ENCODE measurements at places on chromosomes 7 and 10.
A peak's percentile ranks its signal among the peaks of the same experiment; 100 is the strongest.

DNA sequence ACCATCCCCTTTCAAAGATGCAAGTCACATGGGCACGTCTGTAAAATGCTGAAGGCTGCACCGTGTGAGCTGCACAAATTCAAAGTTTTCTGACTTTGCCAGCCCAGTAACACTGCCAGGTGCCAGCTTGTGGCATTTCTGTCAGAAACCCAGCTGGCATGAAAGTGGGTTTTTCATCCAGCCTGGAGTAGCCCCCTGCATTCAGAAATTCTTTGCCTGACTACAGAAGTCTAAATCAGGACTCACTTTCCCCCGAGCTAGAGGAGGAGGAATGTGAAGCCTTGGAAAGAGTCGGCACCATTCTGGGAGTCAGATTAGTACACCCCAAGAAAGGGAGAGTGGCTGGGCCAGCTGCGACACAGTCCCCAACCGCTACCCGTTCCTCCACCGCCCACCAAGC, 56.7 kb upstream of the EN2 start:
- no peak for DNase-seq

GRCh38 chr10:3525832-3526449, 259.1 kb downstream of the KLF6 start:
- no peak for DNase-seq

DNA sequence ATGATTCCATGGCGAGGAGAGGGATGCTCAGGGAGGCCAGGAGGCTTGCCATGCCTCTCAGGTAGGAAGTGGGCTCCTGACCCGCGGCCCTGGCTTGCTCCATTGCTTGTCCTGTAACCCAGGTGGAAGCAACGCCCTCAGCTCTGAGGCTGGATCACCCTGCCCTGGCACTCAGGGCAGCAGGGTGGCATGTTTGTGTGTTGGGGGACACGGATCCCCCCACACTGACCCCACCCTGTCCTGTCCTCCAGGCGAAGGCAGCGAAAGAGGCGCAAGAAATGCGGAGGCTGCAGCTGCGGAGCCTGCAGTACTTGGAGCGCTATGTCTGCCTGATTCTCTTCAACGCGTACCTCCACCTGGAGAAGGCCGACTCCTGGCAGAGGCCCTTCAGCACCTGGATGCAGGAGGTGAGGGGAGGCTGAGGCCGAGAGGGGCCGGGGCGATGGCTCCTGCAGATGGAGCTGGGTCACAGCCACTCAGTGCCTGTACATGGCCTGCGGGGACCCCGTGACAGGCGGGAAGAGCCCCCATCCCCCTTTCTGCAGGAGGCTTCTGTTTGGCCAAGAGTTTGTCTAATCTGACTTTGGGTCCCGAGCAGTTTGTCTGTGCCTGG, 38.3 kb downstream of the PRF1 start:
- peak; percentile 68 for DNase-seq

- no peak for DNase-seq
These were observed 4.0 kb upstream of the PLXNA4 start for GRCh38 chr7:132580277-132580676.

GRCh38 chr7:69761290-69761922, 163.1 kb downstream of the AUTS2 start:
- DNase-seq, result no peak

- no peak for DNase-seq
These were observed 32.6 kb upstream of the NME8 start for GRCh38 chr7:37815671-37816371.

DNA sequence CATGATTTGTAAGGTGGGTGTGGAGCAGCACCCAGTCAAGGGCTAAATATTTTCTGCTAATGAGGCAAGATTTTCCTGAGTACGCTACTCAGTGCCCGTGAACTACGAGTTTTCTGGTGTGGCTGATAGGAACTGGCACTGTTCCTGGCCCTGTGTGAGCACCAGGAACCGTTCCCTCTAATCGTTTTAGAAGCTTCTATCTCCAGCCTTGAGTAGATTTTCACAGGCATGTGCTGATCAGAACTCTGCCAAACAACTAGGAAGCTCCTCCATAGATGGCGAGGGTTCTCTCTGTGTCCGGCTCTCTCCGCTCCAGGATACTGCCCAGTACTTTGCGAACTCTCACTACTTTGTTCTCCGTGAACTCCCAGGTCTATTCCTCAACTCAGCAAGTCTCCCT, 17.7 kb downstream of the TRIM4 start:
- DNase-seq, result no peak

DNA sequence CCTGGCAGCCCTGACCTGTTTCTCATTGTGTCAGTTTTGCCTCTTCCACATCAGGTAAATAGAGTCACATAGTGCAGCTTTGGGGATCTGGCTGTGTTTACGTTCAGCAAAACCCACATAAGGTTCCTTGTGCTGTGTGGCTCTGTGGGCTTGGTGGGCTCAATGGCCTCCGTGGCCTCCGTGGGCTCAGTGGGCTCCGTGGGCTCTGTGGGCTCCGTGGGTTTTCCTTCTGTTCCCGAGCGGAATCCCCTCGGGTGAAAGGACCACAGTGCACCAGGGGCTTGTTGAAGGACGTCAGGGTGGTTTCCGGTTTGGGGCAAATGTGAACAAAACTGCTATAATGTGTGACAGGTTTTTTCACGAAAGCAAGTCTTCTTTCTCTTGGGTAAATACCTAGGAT, 12.5 kb upstream of the DPYSL4 start:
- DNase-seq, result peak; percentile 30

DNA sequence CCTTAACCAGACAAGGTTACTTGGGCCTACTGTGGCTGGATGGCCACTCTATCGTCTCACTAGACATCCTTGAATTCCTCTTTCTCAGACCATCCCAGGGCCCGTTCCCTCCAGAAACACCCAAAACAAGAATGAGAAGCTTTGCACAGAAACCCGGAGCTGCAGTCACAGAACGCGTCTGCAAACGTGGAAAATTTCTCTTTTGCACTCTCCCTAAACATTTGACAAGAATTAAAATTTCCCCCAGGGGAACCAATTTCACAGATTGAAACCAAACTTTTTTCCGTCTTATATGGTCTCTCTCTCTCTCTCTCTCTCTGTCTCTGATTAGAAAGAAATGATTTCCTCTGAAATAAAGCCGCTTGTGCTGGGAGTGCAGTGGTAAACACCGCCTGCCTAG, 120.7 kb downstream of the MKX start:
- DNase-seq, result no peak

GRCh38 chr10:72034040-72034499, 54.3 kb downstream of the SPOCK2 start:
- no peak for DNase-seq

DNA sequence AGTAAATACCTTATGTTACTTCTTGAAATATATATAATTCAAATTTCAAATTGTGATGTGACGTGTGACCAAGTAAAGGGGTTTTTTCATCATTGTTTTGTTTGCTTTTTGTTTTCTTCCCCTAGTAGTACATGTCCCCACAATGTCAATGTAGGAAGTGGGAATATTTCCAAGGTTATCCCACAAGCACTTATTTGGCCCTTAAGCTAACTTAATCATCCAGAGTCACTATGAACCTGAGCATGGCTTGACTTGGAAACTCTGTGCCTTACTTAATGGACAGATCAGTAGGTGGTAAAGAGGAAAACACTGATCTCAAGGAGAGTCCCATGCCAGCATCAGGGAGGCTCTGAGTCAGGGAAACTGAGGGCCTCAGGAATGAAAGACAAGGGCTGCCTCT, 569.3 kb upstream of the IGFBP3 start:
- no peak for DNase-seq

DNA sequence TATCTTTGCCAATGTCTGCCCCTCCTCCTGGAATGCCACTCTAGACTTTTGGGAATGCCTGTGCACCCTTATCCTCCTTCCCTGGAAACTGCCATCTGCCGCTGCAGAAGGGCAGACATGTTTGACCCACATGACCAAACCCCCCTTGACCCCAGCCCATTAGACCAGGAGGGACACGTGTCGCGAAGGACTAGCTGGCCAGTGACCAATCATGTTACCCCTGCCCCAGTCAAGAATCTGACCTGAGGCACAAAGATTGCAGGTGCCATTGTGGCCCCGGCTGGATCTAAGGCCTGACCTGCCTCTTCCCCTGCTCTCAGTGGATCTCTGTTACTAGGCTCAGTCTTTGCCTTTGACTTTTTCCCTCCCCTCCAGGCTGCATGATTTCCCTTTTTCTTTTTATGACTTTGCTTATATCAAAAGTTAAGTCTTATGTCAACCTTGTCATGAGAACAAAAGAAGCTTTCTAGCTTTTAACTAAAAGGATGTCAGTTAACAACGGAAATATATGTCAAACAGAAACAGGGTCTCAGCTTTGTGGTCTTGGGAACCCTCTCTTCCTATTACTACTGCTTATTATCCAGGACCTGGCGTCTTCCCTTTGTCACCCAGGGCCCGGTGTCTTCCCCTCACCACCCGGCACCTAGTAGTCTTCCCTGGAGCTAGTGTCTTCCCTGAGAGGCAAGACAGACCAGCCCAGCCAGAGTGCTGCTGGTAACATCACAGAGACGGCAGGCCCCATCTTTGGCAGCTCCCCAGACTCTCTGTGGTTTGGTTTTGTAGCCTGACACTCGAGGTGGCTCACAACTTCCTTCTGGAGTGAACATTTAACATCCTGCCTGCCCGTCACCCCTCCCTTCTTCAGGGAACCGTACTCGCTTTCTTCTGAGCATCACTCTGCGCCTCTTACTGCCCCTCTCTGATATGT, 24.4 kb upstream of the PPIF start:
- peak; percentile 82 for DNase-seq

- DNase-seq, result no peak
These were observed 55.3 kb downstream of the PTPRE start for GRCh38 chr10:127962205-127962604.

GRCh38 chr10:114825513-114826253, 4.1 kb downstream of the FHIP2A start:
- DNase-seq, result no peak

DNA sequence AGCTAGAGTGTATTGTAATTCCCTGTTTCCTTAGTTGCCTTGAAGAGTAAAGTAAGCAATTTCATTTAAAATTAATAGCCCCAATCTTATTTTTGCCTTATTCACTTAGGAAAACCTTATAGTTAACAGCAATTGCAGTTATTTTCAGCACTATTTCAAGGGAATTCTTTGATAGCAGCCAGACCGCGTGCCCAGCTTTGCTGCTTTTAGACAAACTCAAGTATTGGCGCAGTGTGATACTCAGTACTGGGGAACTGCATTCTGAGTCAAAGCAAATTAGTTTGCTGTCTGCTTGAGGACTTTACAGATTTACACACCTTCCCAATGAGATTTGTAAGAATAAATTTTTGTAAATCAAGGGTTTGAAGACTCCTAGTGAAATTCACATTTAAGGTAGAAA, 21.2 kb downstream of the PRKG1 start:
- no peak for DNase-seq

DNA sequence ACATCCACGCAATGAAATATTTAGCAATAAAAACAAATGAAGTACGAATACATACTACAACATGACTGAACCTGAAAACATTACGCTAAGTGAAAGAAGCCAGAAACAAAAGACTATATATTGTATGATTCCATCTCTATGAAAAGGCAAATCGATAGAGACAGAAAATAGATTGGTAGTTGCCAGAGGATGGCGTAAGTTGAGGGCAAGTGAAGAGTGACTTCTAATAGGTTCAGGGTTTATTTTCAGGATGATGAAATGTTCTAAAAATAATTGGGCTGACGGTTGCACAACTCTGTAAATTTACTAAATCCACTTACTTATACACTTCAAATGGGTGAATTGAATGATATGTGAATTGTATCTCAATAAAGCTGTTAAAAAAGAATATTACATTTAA, 39.5 kb upstream of the TECTB start:
- no peak for DNase-seq

- no peak for DNase-seq
These were observed 179.3 kb downstream of the ABCA13 start for GRCh38 chr7:48350515-48350914.

DNA sequence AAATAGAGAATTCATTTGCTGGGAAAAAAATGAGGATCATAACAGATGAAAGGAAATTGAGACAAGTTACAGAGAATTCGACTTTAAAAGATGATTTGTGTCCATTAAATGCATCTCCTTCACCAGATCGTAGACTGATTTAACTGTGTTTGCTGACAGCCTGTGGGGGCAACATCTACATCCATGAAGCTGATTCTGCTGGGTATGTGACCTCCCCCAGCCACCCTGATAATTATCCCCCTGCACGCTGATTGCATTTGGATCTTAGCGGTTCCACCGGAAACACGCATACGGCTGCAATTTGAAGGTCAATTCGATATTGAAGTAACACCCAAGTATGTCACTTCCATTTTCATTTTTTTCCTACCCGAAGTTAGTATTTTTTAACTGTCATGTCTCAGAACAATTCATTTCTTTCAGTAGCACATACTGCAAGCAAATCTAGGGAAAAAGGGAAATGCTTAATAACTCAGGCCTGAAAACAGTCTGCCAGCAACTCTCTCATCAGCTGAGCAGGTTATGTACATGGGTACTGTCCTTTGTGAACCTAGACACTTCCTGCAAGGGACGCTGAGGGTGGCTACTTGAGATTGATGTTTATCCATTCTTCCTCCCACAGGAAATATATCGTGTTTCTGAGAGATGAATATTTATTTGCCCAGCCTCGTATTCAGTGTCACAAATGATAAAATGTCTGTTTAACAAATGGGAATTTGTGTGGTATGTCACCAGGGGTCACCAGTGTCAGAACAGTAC, 134.9 kb downstream of the ZNF22 start:
- no peak for DNase-seq

- no peak for DNase-seq
These were observed 12.4 kb downstream of the KLF6 start for GRCh38 chr10:3772361-3773171.

DNA sequence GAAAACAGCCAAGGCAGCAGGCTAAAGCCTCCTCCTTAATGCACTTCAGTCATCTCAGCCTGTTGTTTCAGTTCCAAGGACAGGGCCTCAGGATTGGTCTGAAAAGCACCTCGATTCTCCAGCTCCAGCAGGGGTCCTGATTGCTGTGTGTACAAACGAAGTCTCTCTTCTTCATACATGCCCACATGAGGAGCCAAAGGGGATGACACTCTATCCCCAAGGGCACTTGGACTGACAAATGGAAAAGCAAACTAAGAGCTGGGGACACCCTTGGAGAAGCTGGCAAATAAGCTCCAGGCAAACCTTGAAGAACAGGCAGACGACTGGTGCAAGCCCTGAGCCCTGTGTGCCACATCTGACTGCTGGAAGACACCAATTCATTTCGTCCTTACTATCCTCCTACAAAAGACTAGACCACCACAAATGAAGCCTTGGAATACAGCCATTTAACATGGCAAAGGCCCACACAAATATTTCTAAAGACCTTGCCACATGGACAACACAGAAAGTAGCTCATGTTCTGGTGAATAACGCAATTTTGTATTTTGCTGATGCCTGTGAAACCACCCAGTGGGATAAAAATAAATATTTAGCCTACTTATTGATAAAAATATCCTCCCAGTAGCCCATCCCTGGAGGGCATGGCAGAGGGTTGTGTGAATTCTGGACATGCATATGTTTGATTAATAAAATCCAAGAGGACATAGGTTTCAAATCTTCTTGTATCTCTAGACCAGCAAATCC, 61.9 kb downstream of the PARD3 start:
- no peak for DNase-seq

- DNase-seq, result no peak
These were observed 61.3 kb downstream of the KIAA1549 start for GRCh38 chr7:138919911-138920310.

GRCh38 chr10:7027237-7027912, 383.5 kb downstream of the SFMBT2 start:
- DNase-seq, result no peak
